MG63 (cell line): ENCODE measurements at places on chromosomes 11 and 22.
A peak's percentile ranks its signal among the peaks of the same experiment; 100 is the strongest.

GRCh38 chr11:114133548-114134329, 74.2 kb downstream of the ZBTB16 start:
- DNase-seq = peak; percentile 40

DNA sequence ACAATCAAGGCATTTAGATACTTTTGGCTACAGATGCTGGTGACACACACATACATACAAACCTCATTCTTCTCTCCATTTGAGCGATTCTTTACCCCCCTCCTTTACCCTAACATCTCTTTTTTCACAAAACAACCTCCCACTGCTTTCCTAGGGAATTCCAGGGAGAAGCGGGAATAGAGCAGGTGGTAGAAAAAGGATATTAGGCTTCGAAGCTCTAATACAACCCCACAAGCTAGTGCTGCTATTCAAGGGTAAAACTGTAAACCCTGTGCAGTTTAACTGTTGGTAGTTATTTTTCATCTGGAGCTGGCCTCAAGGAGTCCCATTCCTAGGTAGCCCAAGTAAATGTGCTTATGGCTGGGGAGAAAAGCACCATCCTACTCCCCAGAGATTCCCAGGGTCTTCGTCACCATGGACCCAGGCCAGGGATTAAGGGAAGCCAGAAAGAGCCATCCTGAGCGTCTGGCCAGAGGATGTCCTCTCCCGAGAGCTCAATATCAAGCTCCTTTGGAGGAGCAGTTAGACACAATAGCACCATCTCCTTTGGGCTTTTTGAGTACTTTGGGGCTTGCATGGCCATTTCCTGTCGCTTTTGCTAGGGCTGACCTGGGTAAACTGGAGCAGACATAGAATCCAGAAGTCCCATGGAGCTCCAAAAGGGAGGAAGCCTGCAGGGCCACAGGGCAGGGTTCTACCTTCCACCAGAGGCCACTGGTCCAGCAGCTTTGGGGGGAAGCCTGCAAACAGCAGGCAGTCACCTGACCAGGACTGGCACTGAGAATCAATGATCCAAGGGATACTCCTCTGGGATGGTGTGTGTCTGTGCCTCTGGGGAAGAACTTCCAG, 3.1 kb downstream of the MAML2 start:
- DNase-seq = no peak

DNA sequence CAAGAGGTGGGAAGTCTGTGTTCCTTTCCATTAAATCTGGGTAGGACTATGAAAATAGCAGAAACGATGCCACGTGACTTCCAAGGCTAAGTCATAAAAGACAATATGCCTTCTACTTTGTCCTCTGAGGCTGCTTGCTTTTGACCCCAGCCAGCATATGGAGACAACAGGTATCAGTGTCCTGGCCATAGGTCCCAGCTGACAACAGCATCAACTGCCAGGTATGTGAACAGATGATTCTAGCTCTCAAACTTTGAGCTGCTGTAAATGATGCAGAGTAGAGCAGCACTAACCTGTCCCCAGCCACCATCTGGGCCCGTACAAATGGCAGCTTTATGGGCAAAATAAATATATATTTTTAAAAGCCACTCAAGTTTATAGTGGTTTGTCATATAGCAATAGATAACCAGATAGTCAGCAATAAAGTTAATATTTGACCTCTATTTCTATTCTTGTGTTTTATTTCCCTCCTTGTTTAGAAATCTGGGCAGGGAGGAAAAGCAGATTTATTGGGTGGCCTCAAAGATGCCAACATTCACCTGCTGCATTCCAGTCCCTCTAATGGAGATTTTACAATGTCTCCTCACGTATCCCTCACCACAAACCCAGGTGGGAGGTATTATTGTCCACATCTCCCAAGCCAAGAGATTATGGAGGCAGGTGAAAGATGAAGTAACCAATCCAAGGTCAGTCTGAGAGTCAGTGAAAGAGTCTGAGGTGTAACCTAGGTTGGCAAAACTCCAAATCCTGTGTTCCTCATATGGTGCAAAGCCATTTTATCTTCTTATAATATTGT, 209.6 kb upstream of the LARGE1 start:
- DNase-seq = no peak

GRCh38 chr11:72569966-72570892, 104.0 kb downstream of the PDE2A start:
- peak; percentile 35 for DNase-seq

DNA sequence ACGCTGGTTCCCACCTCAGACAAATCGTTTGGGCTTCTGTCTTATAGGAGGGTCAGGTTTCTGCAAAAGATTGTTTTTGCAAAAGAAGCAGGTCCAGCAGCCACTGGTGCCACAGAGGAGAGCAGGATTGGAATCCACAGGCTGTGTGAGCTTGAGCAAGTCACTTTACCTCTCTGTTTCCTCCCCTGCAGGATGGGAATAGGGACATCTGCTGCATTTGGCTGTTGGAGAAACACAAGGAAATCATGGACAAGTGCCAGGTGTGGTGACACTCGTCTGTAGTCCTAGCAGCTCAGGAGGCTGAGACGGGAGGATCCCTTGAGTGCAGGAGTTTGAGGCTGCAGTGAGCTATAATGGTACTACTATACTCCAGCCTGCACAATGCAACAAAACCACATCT, 422.6 kb downstream of the MN1 start:
- no peak for DNase-seq

DNA sequence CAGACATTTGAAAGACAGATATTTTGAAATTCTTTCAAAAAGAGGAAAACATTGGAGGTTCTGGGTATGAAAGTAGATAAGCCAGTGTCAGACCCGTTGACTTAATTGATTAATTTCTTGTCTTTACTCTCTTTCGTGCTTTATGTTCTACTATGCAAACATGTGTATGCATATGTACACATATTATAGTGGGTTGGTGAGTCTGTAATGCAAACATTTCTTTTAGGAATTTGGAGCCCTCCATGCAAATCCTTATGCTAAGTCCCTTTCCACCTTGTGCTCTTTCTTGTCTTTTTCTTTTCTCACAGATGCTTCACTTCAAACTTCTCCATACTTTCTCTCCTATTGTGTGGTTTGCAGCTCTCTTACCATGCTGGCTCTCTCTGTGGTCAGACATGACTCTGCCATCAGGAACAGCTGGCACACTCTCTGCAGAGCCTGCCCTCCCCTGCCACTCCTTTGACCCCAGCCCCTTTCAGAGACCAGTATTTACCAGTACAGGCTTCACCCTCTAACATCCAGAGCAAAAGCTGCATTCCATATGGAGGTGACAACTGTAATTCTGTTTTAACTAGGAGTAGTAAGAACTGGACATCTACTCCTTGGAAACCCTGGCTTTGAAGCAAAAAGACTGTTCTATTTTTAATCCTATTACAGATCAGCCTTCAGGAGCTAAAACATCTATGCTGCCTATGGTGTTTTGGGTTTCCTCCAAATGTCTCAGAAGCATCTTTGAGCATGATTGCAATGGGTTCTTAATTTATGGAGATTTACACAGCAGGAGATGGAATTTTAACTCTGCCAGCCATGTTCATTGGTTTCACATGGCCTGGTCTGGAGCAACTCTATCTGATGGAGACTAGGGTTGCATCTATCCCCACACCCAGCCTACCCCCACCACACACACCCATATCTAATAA, 386.9 kb upstream of the FAT3 start:
- no peak for DNase-seq

DNA sequence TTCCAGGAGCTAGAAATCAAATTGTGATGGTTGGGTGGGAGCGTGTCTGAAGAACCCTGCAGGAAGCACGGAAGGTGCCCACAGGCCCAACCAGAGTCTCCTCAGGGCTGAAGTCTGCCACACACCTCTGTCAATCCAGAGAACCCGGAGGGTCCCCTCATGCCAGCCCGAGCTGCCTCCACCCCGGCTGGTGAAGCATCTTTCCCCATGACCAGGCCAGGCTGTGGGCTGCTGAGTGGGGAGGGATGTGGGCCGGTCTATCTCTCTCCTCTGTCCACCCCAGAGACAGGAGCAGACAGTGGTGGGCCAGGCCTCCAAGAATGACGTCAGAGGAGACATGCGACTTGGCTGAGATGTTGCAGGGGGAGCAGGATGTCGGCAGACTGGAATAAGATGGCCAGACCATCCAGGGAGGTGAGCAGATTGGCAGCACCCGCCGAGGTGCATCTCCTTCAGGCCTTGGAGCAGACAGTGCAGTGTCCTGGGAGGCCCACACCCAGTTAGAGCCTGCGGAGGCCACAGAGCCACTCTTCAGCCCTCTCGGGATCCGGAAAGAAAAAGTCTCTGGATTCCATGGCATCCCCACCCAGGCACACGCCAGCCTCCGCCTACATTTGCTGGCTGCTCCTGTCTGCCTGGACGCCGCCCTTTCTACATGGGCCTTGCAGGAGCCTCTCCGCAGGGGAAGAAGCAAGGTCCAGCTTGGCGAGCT, 1524.9 kb downstream of the BRD1 start:
- no peak for DNase-seq

DNA sequence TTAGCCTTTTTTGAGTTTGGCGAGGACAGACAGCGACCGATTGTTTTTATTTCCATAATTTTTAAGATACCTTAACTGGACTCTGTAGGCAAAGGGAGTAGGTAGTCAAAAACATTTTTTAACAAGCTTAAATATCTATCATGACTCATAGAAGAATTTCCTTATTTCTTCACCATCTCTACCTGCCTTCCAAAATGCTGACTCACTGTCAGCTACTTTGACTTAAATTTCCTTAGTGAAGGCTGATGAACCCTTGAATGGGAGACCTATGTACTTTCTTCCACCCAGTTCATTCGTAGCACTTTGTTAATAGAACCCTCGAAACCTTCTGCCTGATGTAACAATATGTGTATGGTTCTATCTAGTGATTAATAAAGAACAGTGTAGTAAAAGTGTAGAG, 1.1 kb upstream of the MTMR2 start:
- no peak for DNase-seq

DNA sequence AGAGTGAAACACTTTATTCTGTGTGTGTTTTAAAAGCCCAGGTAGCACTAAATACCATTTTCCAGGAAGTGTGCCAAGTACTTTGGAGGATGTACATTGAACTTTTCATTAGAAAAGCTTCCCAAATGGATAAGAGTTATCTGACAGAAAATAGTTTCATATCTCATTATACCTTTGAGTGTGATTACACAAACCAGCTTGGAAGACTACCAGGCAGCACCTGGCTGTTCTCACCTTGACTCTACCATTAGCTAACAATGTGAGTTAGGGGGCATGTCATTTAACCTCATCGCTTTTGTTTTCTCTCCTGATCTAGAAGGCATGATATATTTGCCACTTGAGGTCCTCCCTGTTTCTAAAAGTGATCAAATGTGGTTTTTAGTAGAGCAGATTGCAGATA, 50.2 kb downstream of the GRM5 start:
- no peak for DNase-seq

DNA sequence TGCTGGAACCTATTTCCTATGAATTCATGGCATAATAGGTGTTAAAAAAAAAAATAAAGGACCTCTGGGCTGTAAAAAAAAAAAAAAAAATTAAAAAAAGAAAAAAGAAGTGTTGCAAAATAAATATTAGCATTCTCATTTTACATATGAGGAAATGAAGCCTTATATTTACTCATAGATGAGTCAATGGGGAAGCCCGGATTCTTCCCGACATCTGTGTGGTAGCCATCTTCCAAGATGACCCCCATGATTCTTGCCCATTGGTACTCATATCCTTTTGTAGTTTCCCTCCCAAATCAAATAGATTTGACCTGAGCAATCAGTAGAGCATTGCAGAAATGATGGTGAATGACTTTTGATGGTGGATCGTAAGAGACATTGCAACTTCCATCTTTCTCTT, 3.0 kb upstream of the SWAP70 start:
- DNase-seq = no peak

GRCh38 chr11:134069426-134070341, 812 bp downstream of the JAM3 start:
- no peak for DNase-seq

DNA sequence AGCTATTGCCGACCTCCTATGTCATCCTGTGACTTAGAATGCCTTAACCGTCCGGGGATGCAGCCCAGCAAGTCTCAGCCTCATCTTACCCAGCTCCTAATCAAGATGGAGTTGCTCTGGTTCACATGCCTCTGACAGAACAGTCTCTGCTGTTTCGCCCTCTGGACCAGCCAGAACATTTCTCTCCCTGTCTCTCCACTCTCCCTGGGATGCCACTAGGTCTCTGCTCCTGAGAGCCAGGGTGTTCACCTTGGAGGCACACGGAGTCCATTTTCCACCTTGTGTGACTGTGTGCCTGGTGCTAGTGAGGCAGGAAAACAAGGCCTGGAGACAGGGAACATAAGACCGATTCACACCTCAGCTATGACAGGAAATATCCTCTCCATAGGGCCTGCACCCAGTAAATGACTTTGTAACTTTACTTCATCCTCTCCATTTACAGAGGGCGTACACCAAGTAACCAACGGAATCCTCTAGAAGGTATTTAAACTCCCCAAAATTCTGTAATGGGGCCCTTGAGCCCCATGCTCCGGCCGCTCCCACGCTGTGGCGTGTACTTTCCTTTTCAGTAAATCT, 16.8 kb upstream of the B4GALNT4 start:
- no peak for DNase-seq

DNA sequence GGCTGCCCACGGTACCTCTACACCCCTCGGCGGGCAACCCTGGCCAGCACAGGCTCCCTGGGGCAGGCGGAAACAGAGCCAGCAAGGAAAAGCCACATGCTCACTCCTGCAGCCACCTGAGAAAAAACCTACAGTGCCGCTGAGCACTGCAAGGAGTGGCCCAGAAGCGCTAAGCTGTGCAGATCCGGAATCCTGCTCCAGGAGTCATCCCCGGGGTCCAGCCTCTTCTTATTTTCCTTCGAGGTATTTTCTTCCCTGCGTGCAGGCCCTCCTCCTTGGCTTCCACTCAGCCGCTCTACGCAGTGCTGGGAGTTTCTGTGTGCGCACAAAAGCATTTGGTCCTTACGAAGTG, 81.0 kb downstream of the TRMU start:
- DNase-seq = no peak

- no peak for DNase-seq
These were observed 36.2 kb downstream of the IGHMBP2 start for GRCh38 chr11:68939583-68940555.

- no peak for DNase-seq
These were observed 60.8 kb upstream of the ZBED5 start for GRCh38 chr11:10918698-10919097.

DNA sequence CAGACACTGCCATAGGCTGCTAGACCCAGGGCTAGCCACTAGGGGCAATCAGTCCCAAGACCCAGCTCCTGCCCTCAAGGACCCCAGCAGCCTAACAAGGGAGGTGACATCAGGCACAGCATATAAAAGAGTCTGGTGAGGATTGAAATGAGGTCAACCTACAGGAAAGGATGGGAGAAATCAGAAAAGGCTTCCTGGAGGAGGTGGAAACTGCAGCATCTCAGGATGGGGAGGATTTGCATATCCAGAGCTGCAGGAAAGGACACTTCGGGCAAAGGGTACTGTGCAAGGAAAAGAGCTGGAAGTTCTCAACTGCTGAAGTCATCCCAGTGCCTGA, 2.9 kb upstream of the ARFGAP2 start:
- peak; percentile 43 for DNase-seq
